ENCODE measurements at places on chromosomes 4 and X.

GRCh38 chrX:29528281-29528680 is 687.1 kb upstream of the MAGEB2 start:
- DNase-seq = no peak

GRCh38 chr4:72430988-72431387 is 138.0 kb downstream of the ADAMTS3 start:
- no peak for DNase-seq

DNA sequence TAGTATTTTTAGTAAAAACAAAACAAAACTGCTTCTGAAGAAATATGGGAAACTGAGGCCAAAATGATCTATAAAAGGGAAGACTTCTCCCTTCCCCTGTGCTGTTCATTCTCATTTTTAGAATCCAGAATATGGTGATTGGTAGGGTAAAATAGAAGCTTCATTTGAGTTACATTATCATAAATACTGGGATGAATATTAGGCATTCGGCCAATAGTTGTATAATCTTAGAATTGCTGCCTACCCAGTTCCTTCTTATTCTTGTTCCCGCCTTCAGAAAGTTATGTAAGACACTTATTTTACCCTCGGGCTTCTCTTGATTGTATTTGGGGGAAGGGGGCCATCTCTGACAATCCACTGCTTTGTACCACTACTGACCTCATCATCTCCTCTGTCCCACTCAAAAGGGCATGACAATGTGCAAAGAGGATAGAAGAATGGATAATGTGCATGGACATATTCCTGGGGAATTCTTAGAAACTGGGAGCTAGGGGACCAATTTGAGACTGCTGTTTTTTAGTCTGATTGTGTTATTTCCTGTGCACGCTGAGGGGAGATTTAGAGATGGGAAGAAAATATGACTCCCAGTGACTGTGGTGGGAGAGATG is 588 bp downstream of the ART3 start:
- no peak for DNase-seq

DNA sequence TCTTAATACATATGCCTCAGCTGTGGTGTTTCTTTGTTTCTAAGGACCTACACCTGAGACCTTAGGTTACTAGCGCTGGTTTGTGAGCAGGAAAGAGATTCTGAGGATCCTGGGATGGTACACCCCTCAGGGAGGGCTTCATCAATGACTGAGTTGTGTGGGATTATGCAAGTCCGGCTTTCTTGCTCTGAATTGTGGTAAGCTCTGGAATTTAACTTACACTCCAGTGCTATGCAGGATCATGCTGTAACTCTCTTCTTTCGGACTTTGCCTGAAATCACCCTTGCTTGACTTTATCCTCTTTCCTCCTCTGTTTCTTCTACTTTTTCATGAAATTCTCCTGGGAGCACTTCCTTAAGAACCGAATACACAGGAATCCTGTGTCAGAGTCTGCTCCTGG is 431.5 kb upstream of the BOD1L1 start:
- no peak for DNase-seq

DNA sequence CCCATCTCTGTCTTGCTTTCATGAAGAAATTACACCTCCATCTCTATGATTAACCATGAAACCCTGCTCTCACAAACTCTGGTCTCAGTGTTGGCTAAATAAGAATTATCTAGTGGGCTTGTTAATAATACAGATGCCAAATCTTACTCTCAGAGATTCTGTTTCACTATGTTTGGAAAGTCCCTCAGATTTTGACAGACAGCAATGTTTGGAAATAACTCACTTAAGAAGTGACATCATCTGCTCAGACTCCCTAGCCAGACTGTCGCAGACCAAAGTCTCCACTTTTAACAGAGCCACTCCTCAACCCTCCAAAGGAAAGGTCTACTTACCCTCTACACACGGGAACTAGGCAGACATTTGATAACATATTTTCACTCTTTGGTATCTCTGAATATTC is 328.5 kb upstream of the FGF16 start:
- no peak for DNase-seq

DNA sequence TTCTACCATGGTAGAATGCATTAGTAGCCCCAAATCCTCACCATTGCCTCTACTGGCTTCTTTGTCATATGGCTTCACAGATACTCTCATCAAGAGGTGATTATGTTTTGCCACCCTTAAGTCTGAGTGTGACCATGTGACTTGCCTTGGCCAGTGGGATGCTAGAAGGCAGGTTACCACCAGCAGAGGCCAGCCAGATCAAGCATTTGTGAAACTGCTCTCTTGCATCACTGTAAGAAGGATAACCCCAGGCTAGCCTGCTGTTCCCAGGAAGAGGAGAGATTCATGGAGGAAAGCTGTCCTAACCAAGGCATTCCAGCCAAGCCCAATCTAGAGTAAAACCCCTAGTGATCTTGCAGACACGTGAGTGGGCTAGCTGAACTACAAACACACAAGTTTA is 46.8 kb downstream of the USP46 start:
- DNase-seq = no peak

DNA sequence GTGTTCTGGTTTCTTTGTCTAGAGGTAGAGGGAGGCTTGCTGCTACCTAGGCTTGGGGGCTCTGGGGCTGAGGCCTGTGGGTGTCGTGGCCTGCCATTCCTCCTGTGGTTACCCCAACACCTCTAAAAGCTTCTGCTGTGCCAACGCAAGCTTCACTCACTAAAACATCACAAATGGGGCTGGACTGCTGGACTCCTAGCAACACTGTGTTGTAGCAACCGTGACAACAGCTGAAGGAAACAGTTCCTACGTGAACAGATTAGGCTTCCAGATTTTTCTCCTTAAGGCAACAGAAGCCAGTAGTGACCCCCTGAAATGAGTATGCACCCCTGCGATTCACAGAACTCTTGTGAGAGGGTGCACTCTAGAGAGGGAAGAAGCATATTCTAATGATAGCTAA is 138.3 kb upstream of the TEX13D start:
- no peak for DNase-seq

GRCh38 chr4:40055863-40056715 is 561 bp upstream of the N4BP2 start:
- peak; percentile 68 for DNase-seq
